ENCODE measurements at places on chromosomes 1 and 21. TPM values are rescaled to one million over a fixed set of nuclear protein-coding genes. Genes with fewer than 3 reads are reported as not detected.

Gene AJAP1
- total RNA-seq, result not detected

Gene CITED4
- 4.2 TPM for total RNA-seq

Gene BCAR3
- 9.4 TPM for total RNA-seq

Gene OR10Z1
- total RNA-seq, result not detected

Gene FMN2
- total RNA-seq, result not detected

Gene KCNA3
- 24.0 TPM for total RNA-seq

Gene SPRR2G
- total RNA-seq, result not detected

Gene TMEM79
- total RNA-seq, result 6.8 TPM

Gene PROX1
- not detected for total RNA-seq

Gene RNU1-3
- total RNA-seq, result 2,033 TPM

All from activated T-helper 2 cell treated with anti-CD3 and anti-CD28 coated beads, Interferon-gamma antibody, Interleukin-2, Interleukin-4, amounts not matched to agents 10 μg/mL and 5 μg/mL and 100 μg/mL, durations not matched to agents 14 hours and 24 hours and 36 hours (primary cell).